ENCODE measurements at places on chromosomes 12 and 14.

GRCh38 chr12:67893022-67893580, 96.1 kb upstream of the IFNG-AS1 start:
- no peak for DNase-seq

GRCh38 chr12:59937148-59937547, 341.3 kb downstream of the SLC16A7 start:
- DNase-seq: no peak

DNA sequence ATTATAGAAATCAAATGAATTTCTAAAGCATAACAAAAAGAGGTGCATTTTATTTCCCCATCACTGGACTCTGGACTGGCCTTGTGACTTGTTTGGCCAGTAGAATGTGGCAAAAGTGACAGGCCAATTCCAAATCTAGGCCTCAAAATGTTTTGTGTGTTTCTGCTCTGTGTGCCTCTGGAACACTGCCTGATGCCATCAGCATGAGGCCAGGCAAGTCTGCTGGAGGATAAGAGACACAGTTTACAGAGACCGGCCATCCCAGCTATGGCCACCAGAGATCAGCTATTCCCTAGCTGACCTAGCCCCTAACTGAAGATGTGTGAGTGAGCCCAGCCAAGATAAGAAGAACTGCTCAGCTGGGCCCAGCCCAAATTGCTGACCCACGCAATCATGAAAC, 32.9 kb downstream of the ASCL1 start:
- no peak for DNase-seq

DNA sequence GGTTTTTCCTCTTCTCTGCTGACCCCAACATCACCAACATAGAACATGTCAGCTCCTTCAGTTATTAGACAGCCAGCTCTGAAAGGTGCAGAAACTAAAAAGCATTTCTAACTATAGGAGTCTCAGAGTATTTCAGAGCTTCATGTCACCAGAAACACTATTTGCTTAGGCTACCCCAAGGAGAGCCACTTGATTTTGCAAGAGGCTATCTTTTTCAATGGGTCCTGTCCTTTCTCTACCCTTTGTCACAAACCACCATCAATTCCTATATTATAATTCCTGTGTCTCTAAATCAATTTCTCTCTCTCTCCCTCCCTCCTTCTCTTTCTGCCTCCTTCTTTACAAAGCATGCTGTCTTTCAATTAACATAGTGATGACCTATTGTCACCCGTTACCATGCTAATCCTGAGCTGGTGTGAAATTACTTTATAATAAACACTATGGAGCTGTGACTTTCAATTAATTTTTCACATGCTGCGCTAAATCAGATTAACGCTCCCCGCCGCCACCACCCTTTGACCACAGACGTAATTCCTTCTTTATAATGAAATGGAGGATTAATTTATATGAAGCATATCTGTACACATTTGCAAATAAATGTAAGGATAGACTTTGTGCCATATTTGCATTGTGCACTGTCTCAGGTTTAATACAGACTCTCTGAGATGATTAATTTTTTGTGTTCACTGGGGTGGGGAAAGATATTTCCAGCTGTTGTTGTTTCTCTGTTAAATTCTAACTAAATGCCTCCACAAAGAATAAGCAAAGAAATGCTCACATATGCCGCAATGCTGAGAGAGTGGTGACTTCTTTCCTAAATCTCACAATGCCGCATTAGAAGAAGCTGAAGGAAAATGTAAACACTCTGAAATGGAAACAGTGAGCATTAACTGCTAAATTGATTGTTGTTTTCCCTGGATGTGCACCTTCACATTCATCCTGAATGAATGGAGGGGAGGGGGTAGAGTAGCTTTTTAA, 418.6 kb downstream of the PDZRN4 start:
- DNase-seq: no peak

DNA sequence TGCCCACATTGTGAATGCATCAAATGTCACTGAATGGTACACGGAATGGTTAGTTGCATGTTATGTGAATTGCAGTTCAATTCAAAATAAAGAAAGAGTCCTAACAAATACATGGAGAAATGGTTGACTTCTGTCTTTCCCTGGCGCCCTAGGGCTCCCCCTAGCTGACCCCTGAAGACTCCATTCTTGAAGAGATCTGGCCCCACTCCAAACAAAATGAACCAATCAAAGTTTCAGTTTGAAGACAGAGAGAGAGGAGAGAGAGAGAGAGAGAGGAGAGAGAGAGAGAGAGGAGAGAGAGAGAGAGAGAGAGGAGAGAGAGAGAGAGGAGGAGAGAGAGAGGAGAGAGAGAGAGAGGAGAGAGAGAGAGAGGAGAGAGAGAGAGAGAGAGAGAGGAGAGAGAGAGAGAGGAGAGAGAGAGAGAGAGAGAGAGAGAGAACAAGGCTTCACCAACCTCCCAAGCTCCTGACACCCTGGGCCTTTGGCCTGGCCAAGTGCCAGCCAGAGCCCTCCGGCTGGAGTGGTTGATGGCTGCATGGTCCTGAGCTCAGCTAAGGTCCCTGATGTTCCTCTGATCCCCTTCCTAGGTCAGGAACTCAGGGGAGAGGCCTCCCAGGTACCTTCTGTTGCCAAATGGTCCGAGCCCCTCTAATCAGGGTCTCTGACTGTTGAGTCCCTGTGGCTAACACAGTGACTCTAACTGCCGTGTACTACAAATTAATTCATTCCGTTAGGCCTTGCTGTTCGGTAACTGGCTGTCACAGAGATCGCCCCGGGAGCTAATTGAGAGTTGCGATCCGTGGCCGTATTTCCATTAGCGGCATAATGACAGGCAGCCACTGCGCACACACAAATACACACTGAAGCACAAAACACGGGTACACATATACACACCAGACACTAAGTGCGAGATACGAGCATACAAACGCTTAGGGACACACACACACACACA, 188.8 kb downstream of the ESRRB start:
- DNase-seq: peak; percentile 1

DNA sequence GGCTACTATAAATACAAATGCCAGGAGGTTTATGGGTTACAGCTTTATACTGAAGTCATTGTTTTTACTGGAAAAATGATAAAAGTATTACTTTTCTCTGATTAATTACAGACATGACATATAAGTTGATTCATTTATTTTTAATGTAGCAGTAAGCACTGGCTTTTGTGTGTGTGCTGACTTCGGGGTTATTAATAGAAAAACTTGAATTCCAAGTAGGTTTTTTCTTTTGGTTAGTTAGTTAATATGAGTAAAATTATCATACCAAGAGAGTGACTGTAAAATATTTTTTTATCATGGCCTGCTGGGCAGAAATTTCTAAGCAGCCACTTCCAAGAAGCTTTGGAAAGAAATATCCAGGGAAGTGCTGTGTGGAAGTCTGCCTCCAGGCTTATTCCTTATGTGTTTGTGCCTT, 56.4 kb downstream of the IFT81 start:
- DNase-seq: no peak

- no peak for DNase-seq
These were observed 32.2 kb upstream of the IGF1 start for GRCh38 chr12:102512523-102512922.
